ENCODE measurements at places on chromosomes 3 and 15.

- no peaks in the 10 kb centered on the region for H3K4me1 ChIP-seq
- no peak overlapping the region for H3K27ac ChIP-seq
- H3K4me3 ChIP-seq: no peak overlapping the region
- ATAC-seq: no peak
- no peaks in the 10 kb centered on the region for H3K36me3 ChIP-seq
- peaks cover 5% of the 10 kb centered on the region for H3K27me3 ChIP-seq
Measured at GRCh38 chr3:38836561-38836960, 20.5 kb upstream of the SCN10A start.

GRCh38 chr3:150877303-150877702 lies 27.9 kb downstream of the MINDY4B start:
- H3K27ac ChIP-seq: no peak overlapping the region
- no peak overlapping the region for H3K4me3 ChIP-seq
- no peaks in the 10 kb centered on the region for H3K4me1 ChIP-seq
- H3K27me3 ChIP-seq: no peaks in the 10 kb centered on the region
- no peak for ATAC-seq
- H3K36me3 ChIP-seq: no peaks in the 10 kb centered on the region

- no peak overlapping the region for H3K27ac ChIP-seq
- H3K4me3 ChIP-seq: no peak overlapping the region
- H3K4me1 ChIP-seq: no peaks in the 10 kb centered on the region
- H3K36me3 ChIP-seq: no peaks in the 10 kb centered on the region
- ATAC-seq: no peak
Measured at GRCh38 chr3:150307311-150308036, 100.6 kb upstream of the TSC22D2 start.

- no peaks in the 10 kb centered on the region for H3K4me1 ChIP-seq
- H3K36me3 ChIP-seq: no peaks in the 10 kb centered on the region
- no peak overlapping the region for H3K4me3 ChIP-seq
- H3K27ac ChIP-seq: no peak overlapping the region
- no peak for ATAC-seq
- no peaks in the 10 kb centered on the region for H3K27me3 ChIP-seq
Measured at GRCh38 chr3:143103652-143104051, 15.9 kb upstream of the CHST2 start.

GRCh38 chr3:149186721-149187120 lies 34.9 kb downstream of the CP start:
- no peaks in the 10 kb centered on the region for H3K36me3 ChIP-seq
- no peak overlapping the region for H3K4me3 ChIP-seq
- ATAC-seq: no peak
- H3K27ac ChIP-seq: no peak overlapping the region
- H3K4me1 ChIP-seq: no peaks in the 10 kb centered on the region

- H3K27me3 ChIP-seq: no peaks in the 10 kb centered on the region
- H3K4me1 ChIP-seq: no peaks in the 10 kb centered on the region
- peak; percentile 43 for ATAC-seq
- peak overlapping the region; percentile 63 for H3K27ac ChIP-seq
Measured at GRCh38 chr15:40047415-40048210, 8.6 kb upstream of the SRP14 start.

GRCh38 chr3:46660003-46660402 lies 33.5 kb downstream of the ALS2CL start:
- H3K4me3 ChIP-seq: no peak overlapping the region
- no peak overlapping the region for H3K27ac ChIP-seq
- no peaks in the 10 kb centered on the region for H3K36me3 ChIP-seq
- H3K27me3 ChIP-seq: no peaks in the 10 kb centered on the region

GRCh38 chr3:85760342-85760741 lies 801.6 kb downstream of the CADM2 start:
- no peaks in the 10 kb centered on the region for H3K36me3 ChIP-seq
- no peak for ATAC-seq
- H3K27ac ChIP-seq: no peak overlapping the region
- no peaks in the 10 kb centered on the region for H3K27me3 ChIP-seq

DNA sequence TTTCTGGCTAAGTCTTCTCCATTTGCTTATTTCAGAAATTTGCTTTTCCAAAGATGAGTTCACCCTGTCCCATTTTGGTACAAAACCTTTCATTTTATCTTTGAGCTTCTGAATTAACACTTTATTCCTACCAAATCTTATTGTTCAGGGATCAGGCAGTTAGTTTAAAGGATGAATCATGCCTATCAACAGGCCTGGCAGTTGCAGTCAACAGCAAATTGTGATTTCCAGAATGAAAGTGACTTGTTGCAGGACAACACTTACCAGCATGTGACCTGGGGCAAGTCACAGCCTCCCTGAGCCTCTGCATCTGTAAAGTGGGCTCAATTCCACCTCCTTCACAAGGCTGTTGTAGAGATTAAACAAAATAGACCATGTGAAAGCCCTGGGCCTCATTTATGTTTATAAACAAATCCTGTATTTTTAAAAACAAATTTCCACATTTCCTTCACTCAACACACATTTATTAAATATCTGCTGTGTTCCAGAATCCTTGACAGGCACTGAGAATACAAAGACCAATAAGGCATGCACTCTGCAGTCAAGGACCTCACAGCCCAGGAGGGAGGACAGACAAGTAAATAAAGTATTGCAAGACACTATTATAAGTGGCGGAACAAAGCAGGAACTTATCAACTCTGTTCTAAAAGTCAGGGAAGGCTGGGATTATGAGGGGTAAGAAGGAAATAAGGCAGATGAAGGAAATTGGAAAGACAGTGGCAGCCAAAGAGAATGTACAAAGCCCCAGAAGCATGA lies 359.1 kb upstream of the IL12A start:
- no peak for ATAC-seq
- H3K4me1 ChIP-seq: no peaks in the 10 kb centered on the region
- H3K4me3 ChIP-seq: no peak overlapping the region
- no peak overlapping the region for H3K27ac ChIP-seq

- no peaks in the 10 kb centered on the region for H3K27me3 ChIP-seq
- ATAC-seq: no peak
- H3K27ac ChIP-seq: peak overlapping the region; percentile 100
- H3K36me3 ChIP-seq: peaks cover 65% of the 10 kb centered on the region
- no peak overlapping the region for H3K4me3 ChIP-seq
Measured at GRCh38 chr3:50251220-50251619, 15.2 kb downstream of the GNAI2 start.

GRCh38 chr3:45756055-45756454 lies 40.3 kb downstream of the SLC6A20 start:
- H3K27me3 ChIP-seq: peaks cover 21% of the 10 kb centered on the region
- no peak overlapping the region for H3K4me3 ChIP-seq
- no peaks in the 10 kb centered on the region for H3K4me1 ChIP-seq

GRCh38 chr15:67303490-67304363 lies 49.1 kb downstream of the IQCH start:
- no peaks in the 10 kb centered on the region for H3K27me3 ChIP-seq
- no peak for ATAC-seq
- no peaks in the 10 kb centered on the region for H3K36me3 ChIP-seq
- H3K27ac ChIP-seq: no peak overlapping the region

GRCh38 chr15:65730549-65731172 lies 61.4 kb downstream of the DENND4A start:
- H3K4me3 ChIP-seq: no peak overlapping the region

DNA sequence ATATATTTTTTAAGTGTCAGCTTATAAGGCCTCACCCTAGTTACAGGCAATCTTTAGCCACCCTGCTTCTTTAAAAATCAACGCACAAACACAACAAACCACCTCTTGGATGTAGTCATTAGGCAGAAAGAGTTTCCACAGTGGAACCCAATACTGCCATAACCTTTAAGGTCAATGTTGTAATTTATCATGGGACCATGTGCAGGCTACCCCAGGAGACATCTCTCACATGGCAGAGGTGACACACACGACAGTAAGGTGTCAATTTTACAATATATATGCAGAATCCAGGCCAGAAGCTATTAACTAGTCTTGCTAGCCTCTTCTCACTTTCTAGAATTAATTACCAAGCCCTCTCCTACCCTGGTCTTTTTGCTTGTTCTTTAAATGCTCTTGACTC lies 336.5 kb downstream of the MAGI1 start:
- H3K4me1 ChIP-seq: peaks cover 9% of the 10 kb centered on the region
- no peaks in the 10 kb centered on the region for H3K27me3 ChIP-seq
- no peaks in the 10 kb centered on the region for H3K36me3 ChIP-seq
- no peak for ATAC-seq
- no peak overlapping the region for H3K4me3 ChIP-seq

- no peaks in the 10 kb centered on the region for H3K27me3 ChIP-seq
- H3K27ac ChIP-seq: no peak overlapping the region
- H3K36me3 ChIP-seq: no peaks in the 10 kb centered on the region
- no peak overlapping the region for H3K4me3 ChIP-seq
Measured at GRCh38 chr3:74023395-74023794, 398.7 kb upstream of the PDZRN3 start.

GRCh38 chr3:187013159-187013716 lies 82.9 kb downstream of the ST6GAL1 start:
- peak overlapping the region; percentile 44 for H3K27ac ChIP-seq
- no peaks in the 10 kb centered on the region for H3K36me3 ChIP-seq
- H3K4me3 ChIP-seq: no peak overlapping the region
- no peaks in the 10 kb centered on the region for H3K27me3 ChIP-seq
